ENCODE measurements at places on chromosomes 11 and 22. TPM values are rescaled to one million over a fixed set of nuclear protein-coding genes. Genes with fewer than 3 reads are reported as not detected.
A peak's percentile ranks its signal among the peaks of the same experiment; 100 is the strongest.

- no peak for DNase-seq
Observed at GRCh38 chr11:92227959-92228935, 3.6 kb downstream of the FAT3 start.

- DNase-seq: no peak
Observed at GRCh38 chr22:27144321-27144720, 486.9 kb downstream of the MIAT start.

The GUCY1A2 gene
- total RNA-seq: 1.3 TPM

- no peak for DNase-seq
Observed at GRCh38 chr22:20107951-20108756, 7.8 kb upstream of the RANBP1 start.

The RAC2 gene
- 4.5 TPM for total RNA-seq

DNA sequence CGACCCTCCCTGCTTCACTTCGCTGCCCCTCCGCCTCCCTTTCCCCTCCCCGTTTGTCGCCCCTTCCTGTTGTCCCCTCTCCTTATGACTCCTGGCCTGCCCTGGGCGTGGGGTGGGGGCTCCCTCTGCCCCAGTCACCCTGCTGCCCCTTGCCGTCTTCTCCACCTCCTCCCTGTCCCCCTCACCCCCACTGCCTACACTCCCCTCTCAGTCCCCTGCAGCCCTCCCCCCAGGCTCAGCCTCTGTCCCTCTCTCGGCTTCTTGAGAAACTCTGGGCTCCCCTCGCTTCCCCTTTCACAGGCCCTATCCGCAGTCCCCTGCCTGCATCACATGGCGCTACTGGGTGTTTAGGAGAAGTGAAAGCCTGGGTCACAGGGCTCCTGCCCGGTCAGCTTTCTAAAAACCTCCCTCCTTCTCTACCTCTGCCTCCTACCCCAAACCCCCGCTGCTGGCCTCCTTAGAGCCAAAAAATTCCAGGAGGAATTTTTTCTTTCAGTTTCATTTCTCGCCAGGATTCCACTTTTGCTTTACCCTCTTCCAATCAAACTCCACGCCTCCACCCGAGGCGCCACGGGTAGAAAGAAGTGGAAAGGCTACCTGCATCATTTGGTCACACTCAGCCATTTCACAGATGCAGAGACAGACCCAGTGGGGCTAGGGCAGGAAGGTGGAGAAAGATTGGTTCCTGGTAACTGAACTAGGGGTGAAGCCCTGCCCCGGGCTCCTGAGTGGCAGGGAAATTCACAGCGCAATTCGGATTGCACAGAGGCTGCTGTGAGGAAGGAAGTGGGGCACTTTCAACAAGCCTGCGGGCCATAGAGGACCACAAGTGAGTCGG, at the start of gene SLC15A3:
Gene SLC15A3 (minus strand): TSS at position 273 of the 838 bp plus-strand sequence. CDS start 625 bp downstream, outside the sequence.
- DNase-seq: peak; percentile 65

The PANX3 gene
- total RNA-seq: not detected

DNA sequence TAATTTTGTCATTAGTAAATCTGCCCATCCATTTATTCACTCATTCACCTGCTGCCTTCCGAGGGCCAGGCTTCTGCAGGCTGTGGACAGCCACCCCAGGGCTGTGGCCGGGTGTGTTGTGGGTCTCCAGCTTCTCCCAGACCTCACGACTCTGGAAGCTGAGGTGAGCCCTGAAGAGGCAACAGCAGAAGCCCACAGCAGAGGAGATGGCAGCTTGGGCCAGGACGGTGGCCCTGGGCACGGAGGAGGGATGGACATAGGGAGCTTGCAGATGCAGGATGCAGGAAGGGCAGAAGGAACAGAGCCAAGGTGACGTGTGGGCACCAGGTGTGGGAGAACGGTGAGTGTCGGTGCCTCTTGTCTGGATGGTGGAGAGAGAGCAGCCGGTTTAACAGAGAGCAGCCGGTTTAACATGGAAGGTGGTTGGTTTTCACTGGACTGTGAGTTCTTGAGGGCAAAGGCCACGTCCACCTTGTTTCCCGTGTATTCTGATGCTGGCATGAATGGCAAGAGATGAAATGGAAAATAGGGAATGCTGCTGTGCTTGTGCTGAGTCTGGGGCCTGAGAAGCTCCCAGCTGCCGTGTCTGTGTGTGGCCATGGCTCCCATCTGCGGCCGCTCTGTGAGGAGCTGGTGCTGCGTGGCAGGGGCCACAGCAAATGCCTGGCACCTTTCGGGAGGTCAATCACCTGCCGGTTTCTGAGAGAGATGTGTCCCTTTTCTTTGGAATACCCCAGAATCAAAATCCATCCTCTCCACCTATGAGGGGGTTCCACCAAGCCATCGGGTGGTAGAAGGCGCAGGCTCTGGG, 669.9 kb downstream of the BRD1 start:
- DNase-seq: no peak

DNA sequence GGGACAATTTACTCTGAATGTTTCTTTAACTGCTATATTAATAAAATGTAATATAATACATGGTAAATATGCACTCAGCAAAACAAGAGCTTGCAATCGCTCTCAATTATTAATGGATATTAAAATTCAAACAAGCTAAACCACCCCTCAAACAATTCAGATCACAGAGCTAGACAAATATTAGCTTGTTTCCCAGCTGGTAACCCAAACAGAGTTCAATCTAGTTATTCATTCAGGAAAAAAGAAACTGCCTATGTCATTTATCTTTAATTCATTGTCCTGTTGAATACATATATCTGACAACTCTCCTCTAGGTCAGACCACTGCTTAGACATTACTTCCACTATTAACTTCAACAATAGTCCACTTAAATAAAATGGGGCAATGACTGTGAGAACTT, 78.7 kb downstream of the SERGEF start:
- DNase-seq: no peak

The ART1 gene
- total RNA-seq: not detected

DNA sequence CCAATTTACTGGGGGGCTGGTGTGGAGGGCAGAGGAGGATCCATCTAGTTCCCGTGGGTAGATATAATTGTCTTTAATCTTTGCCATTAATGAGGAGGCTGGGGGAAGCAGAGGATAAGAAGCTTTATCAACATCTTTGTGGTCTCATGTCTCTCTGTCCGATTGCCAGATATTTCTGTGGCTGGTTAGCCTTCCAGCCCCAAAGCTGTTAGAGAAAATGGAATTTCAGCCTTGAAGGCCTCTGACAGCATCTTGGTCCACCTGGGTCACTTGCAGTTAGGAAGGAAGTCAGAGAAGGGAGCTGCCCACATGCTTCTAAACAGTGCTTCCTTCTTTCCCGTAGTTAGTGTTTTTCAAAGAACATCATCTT, 56.9 kb downstream of the ABTB2 start:
- no peak for DNase-seq

DNA sequence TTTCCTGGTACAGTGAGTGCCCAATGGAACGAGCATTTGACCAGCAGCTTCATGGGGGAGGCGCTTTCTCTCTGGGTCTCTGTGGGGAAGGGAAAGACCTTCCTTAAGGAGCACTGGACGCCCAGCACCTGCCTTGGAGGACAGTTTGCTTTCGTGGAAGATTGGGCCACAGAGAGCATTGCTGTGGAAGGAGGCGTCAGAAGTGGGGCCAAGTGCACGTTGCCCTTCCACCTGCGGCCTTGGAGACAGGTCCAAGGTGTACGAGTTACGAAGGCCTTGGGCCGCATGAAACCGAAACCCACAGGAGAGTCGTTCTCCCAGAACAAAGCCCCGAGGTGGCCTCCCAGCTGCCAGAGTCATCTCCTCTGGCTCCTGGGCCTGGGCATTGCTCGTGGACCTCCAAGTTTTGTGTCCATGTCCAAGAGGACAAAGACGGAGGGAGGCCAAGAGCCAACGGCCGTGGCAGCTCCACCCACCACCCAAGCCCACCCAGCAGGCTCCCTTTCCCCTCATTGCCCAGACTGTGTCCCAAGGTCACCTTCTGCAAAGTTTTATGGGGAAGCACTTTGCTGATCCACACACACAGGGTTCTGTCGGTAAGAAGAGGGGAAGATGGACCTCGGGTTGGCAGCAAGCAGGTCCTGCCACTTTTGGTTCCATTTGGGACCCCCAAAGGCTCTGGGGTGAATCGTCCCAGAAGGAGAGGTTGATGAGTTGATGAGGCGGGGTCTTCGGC, 5.8 kb upstream of the NLRP6 start:
- peak; percentile 41 for DNase-seq

DNA sequence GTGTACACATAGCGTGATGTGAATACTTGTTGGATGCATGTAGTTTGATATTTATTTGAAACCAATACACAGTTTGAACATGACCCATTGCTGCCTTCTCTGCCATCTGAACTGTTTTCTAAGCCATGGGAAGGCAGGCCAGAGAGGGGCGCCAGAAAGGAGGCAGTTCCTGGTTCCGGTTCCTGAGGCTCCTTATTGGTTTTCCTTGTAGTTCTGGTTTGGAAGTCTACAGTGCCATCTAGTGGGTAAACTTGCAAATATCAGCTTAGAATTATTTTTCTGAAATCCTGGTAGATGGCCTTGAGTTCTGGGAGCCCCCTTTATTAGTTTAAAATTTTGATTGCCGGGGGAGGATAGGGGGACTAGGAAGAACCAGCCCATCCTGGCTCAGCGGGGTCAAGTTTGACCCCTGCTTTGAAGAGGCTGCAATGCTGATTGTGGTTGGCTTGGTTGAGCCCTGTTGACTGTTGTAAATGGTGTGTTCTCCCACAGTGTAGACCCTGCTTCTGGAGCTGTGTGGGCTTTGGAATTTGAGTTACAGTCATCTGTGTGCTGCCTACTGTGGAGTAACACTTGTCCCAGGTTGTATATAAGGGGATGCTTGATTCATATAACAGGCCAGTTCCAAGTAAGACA, 48.4 kb downstream of the GRAMD1B start:
- DNase-seq: no peak

DNA sequence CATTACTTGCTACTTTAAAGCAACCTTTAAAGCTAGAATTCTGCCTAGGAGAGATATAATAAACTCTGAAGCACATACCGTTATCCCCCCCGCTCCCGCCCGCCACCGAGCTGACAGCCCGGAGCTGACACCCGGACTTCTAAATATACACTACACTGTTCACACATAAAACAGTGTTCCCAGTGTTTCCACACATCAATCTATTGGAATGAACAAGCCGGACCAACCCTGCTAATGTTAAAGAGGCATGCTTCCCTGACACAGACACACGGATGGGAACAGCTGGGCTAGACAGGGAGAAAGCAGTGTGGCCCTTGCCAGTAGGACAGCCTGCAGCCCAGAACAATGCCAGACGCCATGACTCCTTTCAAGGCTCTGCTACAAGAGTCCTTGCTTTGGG, 108.4 kb upstream of the CSNK2A3 start:
- no peak for DNase-seq

Measured in left lobe of liver (tissue), 2 donors.